NCI-H1694 (cell line): ENCODE measurements at places on chromosomes 16 and 17.

DNA sequence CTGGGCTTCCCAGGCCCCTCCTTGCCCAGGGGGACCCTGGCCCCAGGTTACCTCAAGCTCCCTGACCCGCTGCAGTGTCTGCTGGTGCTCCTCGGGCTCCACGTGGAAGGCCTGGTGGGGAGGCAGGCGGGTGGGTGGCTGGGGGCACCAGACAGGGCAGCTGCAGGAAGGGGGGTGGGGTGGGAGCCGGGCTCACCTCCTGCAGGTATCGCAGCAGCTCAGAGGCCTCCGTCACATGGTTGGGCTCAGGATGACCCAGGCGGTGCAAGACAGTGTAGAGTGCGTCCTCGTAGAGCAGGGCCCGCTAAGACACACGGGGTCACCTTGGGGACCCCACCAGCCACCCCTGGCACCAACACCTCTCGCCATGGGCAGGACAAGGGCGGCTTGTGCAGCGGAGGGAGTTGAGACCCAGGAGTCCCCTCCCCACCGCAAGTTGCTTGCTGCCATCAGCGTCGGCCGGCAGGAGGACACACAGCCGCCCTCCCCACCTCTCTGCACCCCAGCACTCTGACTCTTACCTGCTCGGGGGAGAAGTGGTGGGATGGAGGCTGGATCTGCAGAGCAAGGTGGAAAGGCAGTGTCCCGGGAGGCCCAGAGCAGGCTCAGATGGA is 1.1 kb downstream of the UNC13D start:
- no peak for DNase-seq

- DNase-seq: no peak
Measured at GRCh38 chr17:28788100-28788499, 44.3 kb downstream of the TRAF4 start.

GRCh38 chr17:46045639-46046038 is 46.6 kb downstream of the STH start:
- DNase-seq: no peak

DNA sequence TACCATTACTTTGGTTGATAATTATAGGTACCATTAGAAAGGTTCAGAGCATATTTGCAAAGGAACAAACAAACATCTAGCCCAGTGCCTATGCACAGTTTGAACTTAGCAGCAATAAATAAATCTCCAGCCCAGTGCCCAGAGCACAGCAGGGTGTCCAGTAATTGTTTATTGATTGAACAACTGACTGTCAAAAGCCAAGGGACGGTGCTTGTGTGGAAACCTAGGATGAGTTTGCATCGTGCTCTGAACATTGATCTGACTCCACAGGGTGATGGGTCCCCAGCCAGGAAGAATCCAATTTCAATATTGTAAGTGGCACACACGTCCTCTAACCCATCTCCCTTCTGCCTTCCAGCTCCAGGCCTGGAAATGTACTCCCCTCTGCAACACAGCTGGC is 625.5 kb upstream of the C16orf82 start:
- no peak for DNase-seq

- DNase-seq: no peak
Measured at GRCh38 chr16:56372013-56372634, 53.2 kb downstream of the AMFR start.

- DNase-seq: no peak
Measured at GRCh38 chr16:16150878-16151152, 72.5 kb downstream of the ABCC6 start.

DNA sequence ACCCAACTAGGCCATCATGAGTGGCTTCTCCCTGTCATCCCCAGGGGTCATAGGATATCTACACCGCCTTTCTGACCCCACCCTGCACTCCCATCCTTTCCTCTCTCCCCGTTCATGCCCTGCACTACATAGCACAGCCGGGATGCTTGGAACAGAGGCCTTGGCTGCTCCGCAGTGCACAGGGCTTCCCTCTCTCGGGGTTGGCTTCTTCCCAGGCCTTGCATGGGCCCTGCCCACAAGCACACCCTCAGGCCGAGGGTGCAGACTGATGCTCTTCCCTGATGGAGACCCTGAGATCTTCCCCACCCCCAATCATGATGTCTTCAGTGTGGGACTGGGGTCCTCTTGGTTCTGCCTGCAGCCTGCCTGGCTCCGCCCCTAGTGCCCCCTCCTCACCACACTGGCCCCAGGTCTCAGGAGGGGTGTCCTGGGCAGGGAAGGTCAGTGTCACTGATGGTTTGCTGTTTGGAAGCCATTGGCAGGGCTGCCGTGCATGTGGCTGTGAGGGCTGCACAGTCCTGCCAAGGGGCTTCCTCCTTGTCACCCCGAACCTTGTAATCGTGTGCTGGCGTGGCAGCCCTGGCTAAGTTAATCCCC is 14.3 kb upstream of the NAGLU start:
- DNase-seq: no peak

- no peak for DNase-seq
Measured at GRCh38 chr17:31200287-31200686, 96.8 kb downstream of the OMG start.

DNA sequence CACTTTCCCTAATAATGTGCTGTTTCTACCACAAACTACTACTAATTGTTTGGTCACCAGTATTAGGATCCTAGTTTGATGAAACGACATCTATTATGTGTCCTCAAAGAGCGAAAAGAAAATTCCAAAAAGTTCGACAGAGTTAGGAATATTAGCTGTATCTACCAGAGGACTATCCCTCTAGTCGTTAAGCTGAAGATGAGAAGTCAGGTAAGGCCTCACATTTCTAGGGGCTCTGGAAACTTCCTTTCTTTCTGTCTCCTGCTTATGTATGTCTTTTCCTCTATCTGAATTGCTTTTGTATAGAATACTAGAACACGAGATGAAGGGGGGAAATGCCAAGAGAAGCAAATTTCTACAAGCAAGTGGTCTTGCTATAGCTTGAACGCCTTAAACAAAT is 1.6 kb downstream of the GLG1 start:
- no peak for DNase-seq

GRCh38 chr17:55814377-55814776 is 63.5 kb downstream of the PCTP start:
- no peak for DNase-seq

DNA sequence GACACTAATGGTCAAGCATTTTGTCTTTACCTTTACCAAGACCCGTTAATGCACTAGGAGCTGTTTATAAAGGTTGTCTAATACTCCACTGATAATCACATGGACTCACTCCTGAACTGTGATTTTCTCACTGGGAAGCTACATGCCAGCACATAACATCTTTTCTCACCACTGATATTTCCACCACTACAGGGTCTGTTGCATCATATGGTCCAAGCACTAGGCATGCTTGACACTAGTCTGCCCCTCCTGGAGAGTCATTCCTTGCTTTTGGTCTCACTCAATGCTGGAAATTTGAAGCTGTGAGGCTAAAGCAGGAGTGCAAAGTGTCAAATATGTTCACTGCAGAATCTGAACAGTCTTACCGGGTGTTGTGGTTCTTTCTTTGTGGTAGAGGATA is 1576.8 kb downstream of the CDH8 start:
- no peak for DNase-seq

DNA sequence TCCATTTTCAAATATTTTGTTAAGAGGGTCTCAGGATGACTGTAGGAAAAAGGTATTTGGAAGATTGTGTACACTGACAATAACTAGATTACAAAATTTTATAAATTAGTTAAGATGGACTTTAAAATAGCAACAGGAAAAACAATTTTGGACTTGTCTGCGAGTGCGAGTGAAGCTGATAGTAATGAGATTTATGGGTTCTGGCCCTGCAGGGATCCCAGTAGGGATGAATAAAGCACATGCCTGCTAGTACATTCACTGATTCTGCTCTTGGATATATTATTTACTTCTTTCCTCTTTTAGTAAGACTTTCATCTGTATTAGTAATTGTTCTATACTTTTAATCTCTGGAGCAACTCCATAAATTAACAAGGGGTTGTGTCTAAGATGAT is 28.2 kb downstream of the PRKCA start:
- DNase-seq: no peak

GRCh38 chr17:19404264-19404663 is 6.8 kb upstream of the RNF112 start:
- no peak for DNase-seq

- no peak for DNase-seq
Measured at GRCh38 chr17:65799869-65800268, 238.4 kb upstream of the AXIN2 start.

DNA sequence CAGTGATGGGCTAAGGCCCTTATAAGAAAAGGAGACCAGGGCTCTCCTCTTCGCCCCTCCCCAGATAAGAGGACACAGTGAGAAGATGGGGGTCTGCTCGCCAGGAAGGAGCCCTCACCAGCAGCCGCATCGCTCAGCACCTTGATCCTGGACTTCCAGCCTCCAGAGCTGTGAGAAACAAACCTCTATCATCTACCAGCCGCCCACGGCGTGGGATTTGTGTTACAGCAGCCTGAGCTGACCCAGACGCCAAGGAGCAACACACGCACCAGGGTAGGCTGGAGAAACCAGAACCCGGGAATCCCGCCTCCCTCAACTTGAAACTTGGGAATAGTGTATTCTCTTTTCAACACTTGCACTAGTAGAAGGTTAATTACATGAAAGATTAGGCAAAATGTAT is 4.2 kb upstream of the ZG16B start:
- no peak for DNase-seq

- DNase-seq: no peak
Measured at GRCh38 chr16:87310610-87311009, 6.6 kb downstream of the C16orf95 start.

DNA sequence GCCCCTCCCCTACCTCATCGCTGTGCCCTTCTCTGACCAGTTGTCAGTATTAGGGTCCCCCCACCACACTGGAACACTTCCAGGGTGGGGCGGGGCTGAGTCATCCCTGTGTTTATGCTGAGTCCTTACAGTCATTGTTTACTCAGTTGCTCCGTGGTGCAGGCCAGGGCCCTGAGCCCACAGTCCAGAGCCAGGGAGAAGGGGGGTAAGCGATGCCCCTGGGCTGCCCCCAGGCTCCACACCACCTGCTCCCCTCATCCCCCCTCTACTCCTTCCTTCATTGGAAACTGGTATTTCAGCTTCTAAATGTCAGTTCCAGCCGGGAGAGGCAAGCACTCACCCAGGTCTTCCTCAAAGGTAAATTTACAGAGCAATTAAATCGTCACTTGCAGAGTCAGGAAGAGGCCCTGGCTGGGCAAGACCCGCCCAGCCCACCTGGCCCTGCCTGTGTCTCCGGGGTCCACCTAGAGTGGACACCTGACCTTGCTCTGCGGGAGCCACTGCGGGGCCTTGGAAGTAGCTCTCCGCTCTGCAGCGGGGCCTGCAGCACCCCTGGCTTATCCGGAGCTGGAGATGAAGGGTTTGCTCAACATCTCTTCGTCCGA is 4.8 kb downstream of the ATP2A3 start:
- no peak for DNase-seq

DNA sequence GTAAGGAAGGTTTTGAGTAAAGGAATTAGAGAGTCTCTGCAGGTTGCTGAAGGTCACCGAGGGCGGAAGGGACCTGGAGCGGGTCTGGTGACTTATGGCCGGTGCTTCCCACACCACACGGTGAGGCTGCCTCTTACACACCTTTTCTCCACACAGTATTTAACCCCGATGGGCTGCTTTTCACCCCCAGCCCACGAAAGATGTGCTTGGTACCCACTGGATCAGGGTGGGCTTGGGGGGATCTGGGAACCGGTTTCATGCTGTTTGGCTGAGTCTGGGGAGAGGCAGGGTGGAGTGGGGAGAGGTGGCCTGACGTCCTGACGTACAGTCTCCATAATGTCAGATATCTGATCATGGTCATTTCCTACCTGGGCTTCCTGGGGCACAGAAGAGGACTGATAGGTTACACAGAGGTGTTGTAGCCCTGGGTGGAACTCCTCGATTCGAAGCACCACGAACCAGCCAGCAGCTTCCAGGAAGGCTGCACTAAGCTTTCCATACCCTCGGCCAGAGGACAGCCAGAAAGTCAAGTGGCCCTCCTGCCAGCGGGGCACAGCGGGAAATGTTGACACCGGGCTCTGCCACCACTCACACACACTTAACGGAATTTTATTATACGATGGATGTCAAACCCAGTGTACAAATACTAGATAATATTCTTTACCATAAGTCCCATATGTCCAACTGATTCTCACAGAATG is 34.0 kb downstream of the OR1D5 start:
- no peak for DNase-seq

GRCh38 chr16:18855196-18855595 is 53.8 kb upstream of the ARL6IP1 start:
- DNase-seq: no peak
